ENCODE measurements at places on chromosomes 16 and 17. TPM values are rescaled to one million over a fixed set of nuclear protein-coding genes. Genes with fewer than 3 reads are reported as not detected.

GRCh38 chr17:2137342-2138098 is 82.6 kb downstream of the HIC1 start:
- no peak for DNase-seq

- peak; percentile 26 for DNase-seq
These were observed 16.9 kb downstream of the OTOP3 start for GRCh38 chr17:74952431-74953133.

DNA sequence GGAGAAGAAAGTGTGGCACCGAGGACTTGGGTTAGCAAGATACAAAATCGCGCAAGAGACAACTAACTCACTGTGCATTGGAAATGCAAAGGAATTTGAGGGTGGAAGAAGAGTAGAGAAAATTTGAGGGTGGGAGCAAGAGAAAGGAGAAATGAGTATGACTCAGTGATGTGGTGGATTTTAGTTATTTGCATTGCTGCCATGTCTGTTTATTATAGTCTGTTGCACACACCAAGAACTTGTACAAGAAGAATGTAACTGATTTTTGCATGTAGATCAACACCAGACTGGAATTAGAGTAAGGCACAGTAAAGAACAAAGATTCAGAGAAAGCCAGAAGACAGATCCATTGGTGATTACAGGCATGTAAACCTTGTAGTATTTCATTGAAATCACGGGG is 71.6 kb upstream of the SMIM36 start:
- DNase-seq: no peak

GRCh38 chr16:53681354-53681753 is 22.3 kb downstream of the RPGRIP1L start:
- DNase-seq: no peak

- DNase-seq: no peak
These were observed 11.8 kb upstream of the PECAM1 start for GRCh38 chr17:64402469-64402868.

DNA sequence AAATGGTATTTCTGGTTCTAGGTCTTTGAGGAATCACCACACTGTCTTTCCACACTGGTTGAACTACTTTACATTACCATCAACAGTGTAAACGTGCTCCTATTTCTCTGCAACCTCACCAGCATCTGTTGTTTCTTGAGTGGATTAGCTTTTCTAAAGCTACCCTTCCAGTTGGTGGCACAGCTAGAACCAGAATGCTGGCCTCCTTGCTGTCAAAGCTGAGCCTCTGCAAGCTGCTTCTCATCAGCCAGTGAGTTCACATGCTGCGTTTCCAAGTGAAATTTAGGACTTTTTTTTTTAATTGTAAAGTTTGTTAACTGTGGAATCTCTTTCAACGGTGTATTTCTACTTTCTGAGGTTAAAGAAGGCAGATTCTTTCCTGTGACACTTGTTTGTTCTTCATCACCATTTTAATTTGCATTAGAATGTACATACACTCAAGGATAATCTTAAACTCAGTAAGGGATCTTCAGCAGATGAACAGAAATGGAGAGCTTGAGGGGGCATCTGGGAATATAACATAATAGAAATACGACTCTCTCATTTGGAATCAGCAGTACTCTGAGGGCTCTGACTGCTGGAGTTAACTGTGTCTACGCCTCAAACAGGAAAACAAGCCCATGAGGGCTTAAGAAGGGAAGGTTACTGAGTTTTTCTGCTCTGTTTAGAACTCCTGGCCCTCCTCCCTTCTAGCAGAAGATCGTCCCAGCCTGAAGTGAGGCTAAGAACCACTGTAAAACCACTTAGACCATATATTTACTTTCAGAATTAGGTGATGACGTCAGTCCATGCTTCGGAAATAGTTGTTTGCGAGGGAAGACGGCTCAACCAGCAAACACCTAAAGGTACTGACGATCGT is 148.4 kb upstream of the FAM20A start:
- DNase-seq: no peak

DNA sequence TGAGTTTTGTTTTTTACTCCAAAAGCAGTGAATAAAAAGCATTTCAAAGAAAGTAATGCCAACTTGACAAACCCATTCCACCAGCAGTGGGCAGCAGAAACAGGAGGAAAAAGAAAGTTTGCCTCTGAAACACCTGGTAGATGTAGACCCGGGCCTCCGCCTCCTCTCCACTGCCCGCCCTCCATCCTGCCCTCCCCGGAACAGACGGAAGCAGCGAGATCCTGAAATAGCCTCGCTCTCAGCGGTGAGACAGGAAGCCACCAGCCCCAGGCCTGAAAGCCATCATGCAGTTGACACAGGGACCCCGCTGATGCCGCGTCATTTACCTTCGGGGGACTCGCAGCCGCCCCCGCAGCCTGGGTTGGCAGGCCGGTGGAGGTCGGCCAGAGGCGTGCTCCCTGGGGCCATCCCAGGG is 67.8 kb downstream of the C16orf78 start:
- peak; percentile 19 for DNase-seq

DNA sequence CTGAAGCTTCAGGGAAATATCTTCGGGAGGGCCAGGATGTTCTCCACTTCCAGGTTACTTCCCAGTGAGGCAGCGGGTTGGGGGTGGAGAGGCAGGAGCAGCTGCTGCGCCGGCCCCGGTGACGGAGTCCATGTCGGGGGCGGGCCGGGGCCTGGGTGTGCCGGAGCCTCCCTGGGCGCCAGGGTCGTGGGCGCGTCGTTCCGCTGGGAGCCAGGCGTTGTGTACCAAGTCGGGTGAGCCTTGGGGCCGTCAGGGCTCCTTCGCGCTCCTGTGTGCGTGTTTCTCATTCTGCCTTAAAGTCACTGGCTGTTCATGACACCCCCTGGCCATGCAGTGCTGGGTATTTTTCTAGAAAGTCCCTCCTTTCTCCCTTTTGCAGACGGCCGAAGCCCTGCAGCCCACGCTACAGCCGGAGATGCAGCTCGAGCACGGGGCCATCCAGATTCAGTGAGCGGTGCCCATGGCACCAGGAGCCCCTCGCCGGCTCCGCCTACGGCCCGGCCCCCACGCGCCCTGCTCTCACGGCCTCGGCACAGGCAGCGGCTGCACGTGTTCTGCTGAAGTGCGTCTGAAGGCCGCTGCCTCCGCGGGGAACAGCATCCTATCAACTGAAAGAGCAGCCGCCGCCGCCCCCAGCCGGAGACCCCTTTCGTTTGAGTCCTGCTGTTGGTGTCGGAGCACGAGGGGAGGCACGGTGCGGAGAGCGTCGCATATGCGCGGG is 125.1 kb downstream of the BANP start:
- DNase-seq: no peak

DNA sequence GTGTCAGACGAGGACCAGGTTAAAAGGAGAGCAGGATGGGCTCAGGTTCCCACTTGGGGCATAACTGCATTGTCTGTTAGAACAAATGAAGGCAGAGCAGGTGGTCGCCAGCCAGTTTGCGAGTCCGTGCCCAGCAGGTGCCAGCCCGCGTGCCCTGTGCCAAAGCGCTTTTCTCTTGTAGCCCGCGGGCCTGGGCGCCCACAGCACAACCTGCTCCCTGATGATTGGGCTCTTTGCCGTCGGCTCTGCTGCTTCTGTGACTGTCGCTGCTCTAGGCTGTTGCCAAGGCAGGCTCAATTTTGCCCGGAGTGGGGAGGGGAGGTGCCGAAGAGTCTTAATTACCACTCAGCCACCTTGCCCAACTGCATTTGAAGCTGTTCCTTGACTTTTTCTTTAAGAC is 21.1 kb downstream of the KNOP1 start:
- peak; percentile 60 for DNase-seq

GRCh38 chr17:82989881-82990280 is 89.5 kb upstream of the METRNL start:
- DNase-seq: no peak

DNA sequence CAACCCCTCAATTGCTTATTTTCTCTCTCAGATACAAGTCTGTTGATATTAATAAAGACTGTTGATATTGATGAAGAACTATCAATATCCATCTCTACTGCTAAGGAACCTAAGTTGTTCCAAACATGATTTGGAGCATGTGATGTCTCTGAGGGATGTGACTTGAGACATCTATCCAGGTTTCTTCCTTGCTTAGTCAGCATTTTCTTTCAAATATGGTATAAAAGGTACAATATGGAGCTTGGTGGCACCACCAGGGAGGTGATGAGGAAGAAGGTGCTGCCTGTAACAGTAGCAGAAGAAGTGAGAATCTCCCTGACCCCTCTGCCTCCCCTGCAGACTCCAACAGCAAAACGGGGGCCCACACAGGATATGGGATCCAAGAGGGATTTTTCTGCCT is 329.0 kb downstream of the MAF start:
- no peak for DNase-seq

- DNase-seq: no peak
These were observed 87.1 kb downstream of the USP22 start for GRCh38 chr17:20955427-20956323.

DNA sequence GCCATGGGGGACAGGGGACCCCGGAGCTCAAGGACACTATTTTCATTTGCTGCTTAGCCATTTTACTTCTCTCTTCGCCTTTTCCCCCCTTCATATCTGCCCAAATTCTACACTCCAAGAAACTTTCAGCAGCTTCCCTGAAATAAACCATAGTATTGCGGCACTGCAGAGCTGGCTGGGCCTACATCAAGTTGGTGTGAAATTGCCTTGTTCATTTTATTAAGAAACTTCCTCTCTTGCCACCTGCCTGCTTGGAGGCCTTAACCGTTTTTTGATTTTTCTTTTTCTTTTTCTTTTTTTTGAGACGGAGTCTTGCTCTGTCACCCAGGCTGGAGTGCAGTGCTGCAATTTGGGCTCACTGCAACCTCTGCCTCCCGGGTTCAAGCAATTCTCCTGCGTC is 7.4 kb upstream of the CPNE2 start:
- no peak for DNase-seq

- DNase-seq: no peak
These were observed 64.6 kb downstream of the AXIN2 start for GRCh38 chr17:65496801-65497200.

- DNase-seq: no peak
These were observed 182.6 kb downstream of the C16orf78 start for GRCh38 chr16:49556249-49556605.

- no peak for DNase-seq
These were observed 33.9 kb downstream of the GNAO1 start for GRCh38 chr16:56225017-56225742.

GRCh38 chr16:51982715-51983680 is 563.9 kb downstream of the TOX3 start:
- peak; percentile 56 for DNase-seq

DNA sequence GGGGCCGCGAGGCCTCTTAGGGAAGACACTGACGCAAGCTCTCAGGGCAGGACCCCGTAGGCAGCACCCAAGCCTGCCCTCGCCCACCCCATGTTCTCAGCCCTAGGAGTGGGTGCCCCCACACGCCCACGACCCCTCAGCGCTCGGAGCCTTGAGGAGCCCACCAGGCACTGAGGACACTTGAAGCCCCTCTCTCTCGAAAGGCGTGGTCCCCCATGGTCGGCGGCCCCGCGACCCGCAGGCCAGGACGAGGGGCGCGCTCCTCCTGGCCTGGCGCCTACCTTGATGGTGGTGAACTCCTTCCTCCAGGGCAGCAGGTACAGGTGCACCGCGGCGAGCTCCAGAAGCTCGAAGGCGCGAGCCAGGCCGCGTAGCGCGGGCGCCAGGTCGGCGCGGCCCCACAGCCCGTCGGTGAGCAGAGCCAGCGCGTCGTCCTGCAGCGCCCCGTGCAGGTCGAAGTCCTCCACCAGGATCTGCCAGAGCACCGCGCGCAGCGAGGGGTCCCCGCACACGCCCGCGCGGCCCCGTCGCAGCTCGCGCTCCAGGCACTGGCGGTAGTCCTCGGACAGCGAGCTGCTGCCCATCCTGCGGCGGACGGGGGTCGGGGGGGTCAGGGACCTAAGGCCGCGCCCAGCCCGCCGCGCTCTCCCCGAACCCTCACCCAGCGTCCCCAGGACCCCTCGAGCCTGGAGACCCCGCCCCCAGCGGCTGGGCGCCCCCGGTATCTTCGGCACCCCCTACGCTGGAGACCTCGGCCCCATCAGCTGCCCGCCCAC is 668 bp downstream of the SPATA2L start:
- DNase-seq: no peak

DNA sequence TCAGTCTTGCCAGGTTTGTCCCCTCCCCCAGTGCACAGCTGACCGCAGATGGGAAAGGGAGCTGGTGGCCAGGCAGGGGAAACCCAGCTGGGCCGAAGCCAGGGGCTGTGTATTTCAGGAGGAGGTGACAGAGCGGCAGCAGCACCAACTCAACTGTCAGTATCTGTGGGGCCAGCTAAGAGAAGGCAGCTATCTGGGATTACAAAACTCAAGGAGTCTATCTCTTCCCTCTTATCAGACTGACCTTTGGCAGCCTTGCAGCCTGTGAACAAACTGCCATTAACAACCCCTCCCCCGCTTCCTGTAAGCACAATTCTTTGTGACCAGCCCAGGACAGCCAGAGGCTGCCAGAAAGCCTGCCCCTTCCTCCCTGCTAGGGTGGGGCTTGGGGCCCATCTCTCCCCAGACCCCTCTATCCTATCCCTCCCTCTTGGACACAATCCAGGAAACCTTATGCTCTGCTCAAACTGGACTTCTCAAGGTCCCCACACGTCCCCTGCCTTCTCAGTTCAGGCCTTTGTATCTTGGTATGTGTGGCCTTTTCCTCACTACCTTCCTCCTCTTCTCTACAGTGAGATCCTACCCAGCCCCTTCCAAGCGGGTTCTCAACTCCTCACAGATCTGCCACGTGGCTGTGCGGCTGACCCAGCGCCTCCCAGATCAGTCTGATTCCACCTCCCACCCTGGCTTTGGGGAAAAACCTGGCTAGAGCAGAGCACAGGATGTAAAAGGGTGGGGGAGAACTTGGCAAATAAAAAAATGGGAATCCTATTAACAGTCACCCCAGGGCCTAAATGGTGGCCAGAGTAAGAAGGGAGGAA is 10.5 kb downstream of the ST3GAL2 start:
- peak; percentile 87 for DNase-seq

DNA sequence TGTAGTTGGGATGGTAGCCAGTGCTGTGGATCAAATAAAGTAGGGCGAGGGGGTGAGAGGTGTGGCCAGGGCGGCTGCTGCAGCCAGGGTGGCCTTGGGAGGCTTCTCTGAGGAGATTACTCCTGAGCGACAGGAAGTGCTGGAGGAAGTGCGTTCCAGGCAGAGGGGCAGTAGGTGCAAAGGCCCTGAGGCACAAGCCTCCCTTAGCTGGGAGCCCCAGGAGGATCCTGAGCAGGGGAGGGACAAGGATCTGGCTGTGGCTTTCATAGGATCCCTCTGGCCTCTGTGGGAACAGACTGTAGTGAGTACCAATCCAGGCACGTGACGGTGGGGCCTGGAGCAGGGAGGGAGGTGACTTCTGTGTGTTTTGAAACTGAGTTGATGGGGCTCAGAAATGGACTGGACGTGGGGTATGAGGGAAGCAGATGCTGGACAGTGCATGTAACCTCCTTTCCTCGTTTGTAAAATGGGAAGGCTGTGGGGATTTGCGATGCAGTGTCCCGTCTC is 2.8 kb downstream of the LLGL1 start:
- no peak for DNase-seq

GRCh38 chr16:62678796-62679195 is 642.6 kb upstream of the CDH8 start:
- no peak for DNase-seq

GRCh38 chr17:57114085-57114673 is 29.1 kb downstream of the AKAP1 start:
- DNase-seq: peak; percentile 25

GRCh38 chr17:29048440-29049368 is 5.8 kb downstream of the PIPOX start:
- DNase-seq: no peak

SERPINF2 gene
- 3.0 TPM for total RNA-seq

CCDC144A gene
- total RNA-seq: not detected

DPEP3 gene
- not detected for total RNA-seq

MYH11 gene
- total RNA-seq: not detected

HOXB8 gene
- 0.10 TPM for total RNA-seq

NUFIP2 gene
- 30.8 TPM for total RNA-seq

KARS1 gene
- total RNA-seq: 266 TPM

CRHR1 gene
- not detected for total RNA-seq

HIC1 gene
- 20.2 TPM for total RNA-seq

PLD6 gene
- 12.4 TPM for total RNA-seq

ALDH3A2 gene
- total RNA-seq: 84.2 TPM
